Hypothalamus (tissue), 51 donors: ENCODE measurements at places on chromosomes 1 and 21.
A peak's percentile ranks its signal among the peaks of the same experiment; 100 is the strongest.

GRCh38 chr1:24058671-24059455 is 53.1 kb downstream of the MYOM3 start:
- DNase-seq, result no peak

DNA sequence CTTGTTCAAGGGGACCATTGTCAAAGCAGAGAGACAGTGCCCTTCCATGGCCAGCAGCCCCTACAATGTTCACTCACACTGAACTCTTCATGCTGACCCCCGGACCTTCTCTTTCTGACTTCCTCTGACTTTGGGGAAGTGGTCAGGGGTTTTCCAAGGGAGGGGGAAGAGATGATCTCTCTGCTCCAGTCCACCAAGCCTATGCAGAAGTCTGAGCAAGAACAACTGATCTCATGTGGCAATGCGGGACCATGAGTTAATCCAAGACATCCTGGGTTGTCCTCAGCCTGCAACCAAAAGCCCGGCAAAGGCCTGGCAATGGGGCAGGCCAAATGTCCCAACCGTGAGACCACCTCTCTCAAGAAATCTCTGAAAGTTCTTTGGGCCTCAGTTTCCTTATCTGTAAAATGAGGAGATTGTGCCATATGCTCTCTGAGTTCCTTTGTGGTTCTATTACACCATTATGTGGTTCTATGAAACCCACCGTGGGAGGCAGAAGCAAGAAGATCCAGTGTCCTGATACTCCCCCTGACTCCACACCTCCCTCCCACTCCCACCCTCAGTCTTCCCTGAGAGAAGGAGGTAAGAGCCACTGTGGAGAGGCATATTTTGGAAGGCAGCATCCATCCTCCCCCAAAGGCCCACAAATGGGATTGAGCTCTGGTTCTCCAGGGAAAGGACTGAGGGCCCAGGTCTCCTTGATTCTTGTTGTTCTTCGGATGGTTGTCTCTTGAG is 11.8 kb upstream of the ARHGEF2 start:
- DNase-seq, result no peak

- DNase-seq, result no peak
These were observed 61.5 kb downstream of the RGS21 start for GRCh38 chr1:192378276-192378675.

DNA sequence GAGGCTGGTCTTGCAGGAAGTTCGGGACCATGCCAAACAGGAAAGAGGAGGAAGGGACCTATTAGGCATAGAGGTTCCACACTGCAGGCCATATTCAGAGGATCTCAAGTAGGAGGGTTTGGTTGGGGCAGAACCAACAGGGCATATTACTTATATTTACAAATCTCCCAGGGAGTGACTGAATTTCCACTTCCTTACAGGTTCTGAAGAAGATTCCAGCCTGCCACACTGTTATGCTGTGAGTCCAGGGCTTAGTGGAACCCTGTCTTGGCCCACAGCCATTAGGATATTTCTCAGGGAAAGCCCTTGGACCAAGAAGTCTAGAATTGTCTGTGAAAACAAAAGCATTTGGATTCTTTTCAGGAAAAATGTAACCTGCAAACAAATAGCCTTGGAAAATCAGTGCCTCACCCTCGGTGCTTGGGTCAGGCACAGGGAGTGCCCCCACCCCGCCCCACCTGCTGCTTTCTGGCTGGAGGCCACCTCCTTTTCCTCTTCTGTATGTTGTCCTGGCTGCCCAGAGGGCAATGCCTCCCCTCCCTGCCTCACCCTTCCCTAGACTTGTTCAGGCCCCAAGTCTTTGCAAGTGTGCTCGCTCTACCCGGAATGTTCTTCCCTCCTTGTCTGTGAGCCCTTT is 41.0 kb upstream of the JUN start:
- no peak for DNase-seq

DNA sequence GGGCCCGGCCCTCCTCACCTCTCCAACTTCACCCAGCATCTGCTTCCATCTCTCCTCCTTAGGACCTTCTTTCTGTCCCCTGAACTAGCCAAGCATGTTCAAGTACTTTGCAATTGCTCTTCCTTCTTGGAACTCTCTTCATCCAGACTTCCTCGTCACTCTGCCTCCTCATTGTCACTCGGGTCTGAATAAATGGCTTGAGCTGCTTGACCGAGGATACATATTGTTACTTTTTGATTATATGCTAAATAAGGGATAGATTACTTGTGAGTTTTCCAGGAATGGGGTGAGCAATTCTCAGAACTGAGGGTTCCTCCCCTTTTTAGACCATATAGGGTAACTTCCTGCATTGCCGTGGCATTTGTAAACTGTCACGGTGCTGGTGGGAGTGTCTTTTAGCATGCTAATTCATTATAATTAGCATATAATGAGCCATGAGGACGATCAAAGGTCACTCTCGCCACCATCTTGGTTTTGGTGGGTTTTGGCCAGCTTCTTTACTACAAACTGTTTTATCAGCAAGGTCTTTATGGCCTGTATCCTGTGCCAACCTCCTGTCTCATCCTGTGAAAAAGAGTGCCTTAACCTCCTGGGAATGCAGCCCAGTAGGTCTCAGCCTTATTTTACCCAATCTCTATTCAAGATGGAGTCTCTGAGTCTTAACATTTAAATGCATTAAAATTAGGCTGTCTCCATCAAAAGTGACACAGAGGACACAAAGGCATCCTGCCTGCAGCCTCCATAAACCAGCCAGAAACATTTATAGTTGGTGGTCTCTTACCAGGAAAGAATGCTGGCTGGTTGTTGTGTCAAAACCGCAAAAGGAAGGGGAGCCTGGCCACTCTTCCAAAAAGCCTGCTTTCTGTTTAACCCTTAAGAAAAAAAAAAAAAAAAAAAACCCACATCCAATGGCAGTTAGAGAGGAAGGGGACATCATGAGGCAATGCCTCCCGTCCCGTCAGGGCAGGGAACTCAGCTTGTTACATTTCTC is 179.3 kb downstream of the KAZN start:
- no peak for DNase-seq

GRCh38 chr1:63670164-63670563 is 77.0 kb downstream of the PGM1 start:
- DNase-seq, result no peak

GRCh38 chr1:154627257-154628120 is 19.5 kb upstream of the ADAR start:
- peak; percentile 53 for DNase-seq

DNA sequence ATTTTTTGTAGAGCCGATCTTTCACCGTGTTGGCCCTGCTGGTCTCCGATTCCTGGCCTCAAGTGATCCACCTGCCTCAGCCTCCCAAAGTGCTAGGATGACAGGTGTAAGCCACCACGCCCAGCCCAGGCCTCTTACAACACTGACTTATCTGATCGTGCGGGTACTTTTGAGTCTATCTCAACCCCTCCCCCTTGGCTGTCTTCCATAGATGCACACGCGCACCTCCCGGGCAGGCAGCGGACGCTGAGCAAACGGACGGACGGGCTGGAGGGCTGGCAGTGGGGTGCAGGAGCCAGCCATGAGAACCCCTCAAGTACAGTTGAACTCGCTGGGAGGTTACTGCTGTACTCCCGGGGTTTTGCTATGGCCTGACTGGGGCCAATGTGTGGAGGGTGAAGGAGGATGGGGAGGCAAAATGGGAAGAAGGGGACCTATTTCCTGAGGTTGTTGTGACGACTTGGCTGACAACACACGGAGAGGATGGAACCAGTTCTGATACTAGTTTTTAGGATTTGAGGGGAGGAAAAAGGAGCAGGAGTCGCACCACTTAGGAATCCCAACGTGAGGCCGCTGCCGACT is 959 bp downstream of the CD58 start:
- no peak for DNase-seq

DNA sequence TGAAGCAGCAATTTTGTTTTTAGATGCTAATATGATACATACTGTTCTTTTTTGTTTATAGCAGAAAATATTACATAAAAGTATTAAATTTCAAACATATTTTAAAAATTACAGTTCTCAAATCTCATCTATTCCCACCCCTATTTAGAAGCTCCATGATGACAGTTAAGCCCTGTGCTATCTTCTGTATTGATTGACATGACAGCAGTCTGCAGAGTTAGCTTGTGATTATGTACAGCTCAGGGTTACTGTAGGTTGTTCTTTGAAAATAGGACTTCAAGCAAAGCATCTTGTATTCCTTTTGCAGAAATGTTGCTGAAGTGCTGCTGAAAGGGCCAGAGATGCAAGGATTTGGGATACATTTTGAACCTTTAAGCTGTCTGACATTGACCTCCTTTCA is 8.2 kb downstream of the GPSM2 start:
- DNase-seq, result no peak

GRCh38 chr1:57474137-57474750 is 50.4 kb upstream of the DAB1 start:
- no peak for DNase-seq

DNA sequence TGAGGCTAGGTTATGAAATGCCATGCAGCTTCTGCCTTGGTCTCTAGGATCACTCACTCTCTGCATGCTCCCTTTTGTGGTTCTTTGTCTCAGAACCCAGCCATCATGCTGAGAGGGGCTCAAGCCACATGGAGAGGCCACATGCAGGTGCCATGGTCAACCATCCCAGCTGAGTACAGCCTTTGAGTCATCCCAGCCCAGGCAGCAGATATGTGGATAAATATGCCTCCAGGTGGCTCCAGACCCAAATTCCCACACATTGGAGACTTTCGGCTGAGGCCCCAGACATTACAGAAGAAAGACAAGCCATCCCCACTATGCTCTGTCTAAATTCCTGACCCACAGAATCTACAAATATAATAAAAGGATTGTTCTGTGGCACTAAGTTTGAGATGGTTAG is 102.0 kb downstream of the LHX9 start:
- DNase-seq, result no peak

- no peak for DNase-seq
These were observed 96.9 kb downstream of the PAPPA2 start for GRCh38 chr1:176559878-176560277.

DNA sequence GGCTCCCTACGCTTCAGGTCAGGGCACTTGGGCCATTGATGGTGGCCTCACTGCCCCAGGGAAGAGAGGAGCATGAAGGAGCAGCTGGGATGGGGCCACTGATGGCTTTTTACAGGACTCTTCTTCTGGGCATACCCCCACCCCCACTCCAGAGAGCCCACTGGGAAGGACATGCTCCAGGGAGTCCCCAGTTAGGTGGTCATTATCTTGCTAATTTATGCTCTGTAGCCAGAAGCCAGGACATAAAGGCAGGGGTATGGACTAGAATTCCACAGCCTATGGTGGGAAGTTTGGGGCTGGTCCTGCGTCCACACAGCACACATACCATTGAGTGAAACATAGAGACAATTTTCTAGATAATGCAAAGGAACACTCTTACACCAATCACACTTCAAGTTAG is 8.8 kb upstream of the GRIK3 start:
- no peak for DNase-seq

GRCh38 chr21:29751473-29752185 is 188.2 kb downstream of the GRIK1 start:
- DNase-seq, result no peak

- DNase-seq, result no peak
These were observed 94.9 kb downstream of the MRPL39 start for GRCh38 chr21:25512095-25513081.

DNA sequence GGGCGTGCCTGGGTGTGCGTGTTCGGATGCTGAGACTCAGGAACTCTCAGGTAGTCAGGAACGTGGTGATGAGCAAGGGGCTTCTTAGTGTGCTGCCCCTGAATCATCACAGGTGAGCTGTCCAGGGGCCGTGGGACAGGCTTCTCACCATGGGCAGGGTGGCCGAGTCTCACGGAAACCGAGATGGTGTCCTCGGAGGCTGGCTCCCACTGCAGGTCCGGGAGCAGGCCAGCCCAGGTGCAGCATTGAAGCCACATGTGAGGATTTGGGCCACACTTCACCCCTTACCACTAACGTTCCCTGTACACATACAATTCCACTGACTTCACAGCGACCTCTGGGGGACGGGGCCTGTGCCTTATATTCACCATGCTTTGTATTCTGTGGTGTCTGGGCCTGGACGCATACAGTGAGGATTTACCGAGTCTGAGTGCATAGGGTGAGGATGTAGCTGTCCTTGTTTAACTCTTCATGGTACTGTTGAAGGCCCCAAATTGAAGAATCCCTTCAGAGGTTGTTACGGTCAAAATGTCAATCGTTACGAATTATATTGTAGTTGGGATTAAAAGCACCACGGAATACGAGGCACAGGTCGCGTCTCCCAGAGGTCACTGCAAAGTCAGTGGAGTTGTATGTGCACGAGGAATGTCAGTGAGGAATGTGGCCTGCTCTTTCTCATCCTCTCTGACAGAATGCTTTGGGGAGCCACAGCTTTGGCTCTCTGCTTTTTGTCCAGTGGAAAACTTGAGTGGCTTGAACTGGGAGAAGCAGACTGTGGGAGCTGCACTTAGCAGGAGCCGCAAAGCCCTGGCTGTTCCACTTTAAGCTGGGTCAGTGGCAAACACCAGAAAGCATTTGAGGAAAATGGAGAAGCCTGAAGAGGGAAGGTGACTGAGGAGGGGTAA is 95.3 kb downstream of the MTR start:
- DNase-seq, result no peak

DNA sequence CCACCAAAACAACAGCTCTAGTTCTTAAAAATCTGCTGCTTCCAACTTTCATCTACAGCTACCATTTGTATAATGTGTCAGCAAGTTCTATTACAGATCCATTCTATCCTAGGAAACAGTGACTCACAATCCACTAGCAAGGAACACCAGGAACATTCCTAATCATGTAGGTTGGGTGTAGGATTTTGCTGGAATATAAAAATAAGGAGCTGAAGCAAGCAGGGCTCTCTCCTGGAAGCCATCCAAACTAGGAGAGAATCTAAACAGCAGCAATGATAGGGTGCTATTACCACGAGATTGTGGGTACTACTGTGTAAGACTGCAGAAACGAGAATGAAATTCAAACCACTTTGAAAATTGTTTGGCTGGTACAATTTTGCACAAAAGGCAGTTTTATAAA is 135.0 kb downstream of the PTPN14 start:
- DNase-seq, result no peak

DNA sequence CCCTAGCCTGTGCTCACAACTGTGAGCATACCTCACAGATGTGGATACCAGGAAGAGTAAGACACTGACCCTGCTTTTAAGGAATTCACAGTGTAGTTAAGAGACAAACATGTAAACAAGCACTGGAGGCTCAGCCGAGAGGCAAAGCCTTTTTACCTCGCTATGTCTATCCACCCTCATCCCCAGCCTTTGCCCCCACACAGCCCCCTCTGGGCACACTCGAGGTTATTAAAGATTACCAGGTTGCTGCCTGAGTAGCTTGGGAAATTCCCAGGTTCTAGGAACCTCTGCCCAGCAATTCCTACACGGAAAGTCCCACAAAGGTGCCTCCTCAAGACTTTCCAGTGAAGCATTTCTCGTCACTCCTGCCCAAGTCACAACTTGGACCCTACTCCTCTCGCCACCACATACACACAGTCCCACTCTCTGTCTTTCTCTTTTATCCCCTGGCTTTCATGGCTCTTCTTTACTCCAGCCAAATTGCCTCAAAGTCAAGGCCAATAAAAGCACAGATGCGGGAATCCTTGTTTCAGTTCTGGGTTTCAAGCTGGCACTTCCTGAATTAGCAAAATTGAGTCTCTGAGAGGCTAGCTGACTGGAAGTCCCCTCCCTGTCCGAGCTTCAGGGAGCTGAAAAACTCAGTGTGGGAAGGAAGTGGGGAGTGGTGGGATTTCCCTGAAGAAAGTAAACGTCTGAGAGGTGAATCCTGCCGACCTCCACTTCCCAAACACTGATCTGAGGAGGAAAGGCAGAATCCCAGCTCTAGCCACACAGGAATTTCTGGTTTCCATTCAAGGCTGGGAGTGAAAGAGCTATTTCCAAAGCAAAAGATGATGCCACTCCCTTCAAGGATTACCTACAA is 7.6 kb downstream of the DENND2D start:
- no peak for DNase-seq

- DNase-seq, result no peak
These were observed at the start of gene PTPN22 for GRCh38 chr1:113871597-113872113. Gene PTPN22, minus strand, starts transcription at chr1:113871712.

- DNase-seq, result no peak
These were observed 82.4 kb downstream of the WLS start for GRCh38 chr1:68149907-68150306.
